ENCODE measurements at places on chromosomes 6 and 20.

DNA sequence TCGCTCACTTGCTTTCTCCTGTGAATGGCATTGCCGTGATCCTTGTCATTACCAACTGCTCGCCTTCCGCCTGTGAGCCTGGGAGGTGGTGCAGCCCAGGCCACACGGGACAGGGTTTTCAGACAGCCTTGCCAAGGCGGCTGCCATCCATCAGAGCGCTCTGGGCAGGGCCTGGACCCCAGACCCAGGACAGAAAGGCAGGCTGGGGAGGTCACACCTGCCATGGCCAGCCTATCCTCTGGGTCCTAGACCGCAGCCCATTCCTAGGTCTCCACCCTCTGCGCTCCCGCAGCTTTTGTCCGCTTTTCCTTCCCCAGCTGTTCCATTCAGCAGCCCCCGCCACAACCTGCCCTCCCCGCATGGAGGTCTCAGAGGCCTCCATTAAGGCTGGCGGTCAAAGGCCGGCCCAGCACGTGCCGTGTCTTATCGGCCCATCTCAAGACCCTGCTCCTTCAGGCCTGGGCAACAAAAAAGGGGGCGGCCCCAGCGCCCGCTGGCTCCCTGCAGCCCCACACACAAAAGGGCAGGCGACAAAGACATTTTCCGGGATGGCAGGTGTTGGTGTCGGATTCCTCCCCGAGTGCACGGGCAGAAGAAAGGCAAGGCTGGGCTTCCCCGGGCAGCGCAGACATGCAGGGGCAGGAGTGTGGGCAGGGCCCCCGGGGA, 28.1 kb downstream of the INSM1 start:
- DNase-seq = no peak

DNA sequence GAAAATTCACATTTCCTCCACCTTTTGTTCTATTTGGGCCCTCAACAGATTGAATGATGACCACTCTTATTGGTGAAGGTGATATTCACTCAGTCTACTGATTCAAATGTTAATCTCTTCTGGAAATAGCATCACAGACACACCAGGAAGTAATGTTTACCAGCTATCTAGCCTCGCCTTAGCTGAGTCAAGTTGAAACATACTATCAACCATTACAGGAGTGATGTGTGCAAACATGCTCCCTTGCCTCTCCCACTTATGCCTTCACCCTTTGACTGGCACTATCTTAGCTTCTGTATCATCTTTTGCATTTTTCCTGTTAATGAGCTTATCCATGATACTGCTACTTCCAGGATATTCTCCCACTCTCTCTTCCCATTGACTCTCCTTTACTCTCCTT, 191.9 kb downstream of the CENPW start:
- no peak for DNase-seq

DNA sequence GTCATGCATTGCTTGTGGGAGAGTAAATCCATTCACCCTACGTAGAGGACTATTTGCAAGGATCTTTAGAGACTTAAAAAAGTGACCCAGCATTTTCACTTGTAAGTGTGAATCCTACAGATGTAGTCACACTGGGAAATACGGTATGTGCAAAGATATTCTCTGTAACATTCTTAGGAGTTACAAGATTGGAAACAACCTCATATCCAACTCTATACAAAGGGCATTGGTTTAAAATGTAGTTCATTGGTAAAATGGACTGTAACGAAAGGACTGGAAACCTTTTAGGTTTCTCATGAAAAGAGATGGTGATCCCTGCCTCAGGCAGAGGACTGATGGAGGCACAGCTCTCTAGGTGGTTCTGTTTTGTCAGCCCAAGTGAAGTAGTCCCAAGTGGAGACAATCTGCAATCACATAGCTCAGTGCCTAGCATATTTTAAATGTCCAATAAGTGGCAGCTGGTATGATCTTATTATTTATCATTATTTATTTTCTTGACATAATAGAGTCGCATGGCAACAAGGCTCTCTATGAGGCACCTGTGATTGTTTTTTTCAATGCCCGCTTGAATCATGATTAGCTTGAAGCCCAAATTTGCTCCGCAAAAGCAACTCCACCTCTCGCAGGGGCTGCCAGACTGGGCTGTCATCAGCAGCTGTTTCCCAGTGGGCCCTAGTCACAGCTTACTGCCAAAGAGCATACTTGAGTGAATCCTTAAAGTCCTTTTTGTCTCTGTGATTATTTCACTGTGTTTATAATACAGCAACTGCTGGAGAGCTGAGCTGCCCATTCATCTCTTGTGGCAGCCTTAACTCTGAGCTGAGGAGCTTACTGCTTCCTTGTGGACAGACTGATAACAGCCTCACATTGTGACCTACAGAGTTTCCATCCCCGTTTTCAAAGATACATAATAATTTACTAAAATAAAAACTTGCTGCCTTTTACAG, 19.8 kb upstream of the ENPP1 start:
- DNase-seq = no peak

- DNase-seq = no peak
These were observed 222.9 kb upstream of the DEFB112 start for GRCh38 chr6:50272611-50273010.

DNA sequence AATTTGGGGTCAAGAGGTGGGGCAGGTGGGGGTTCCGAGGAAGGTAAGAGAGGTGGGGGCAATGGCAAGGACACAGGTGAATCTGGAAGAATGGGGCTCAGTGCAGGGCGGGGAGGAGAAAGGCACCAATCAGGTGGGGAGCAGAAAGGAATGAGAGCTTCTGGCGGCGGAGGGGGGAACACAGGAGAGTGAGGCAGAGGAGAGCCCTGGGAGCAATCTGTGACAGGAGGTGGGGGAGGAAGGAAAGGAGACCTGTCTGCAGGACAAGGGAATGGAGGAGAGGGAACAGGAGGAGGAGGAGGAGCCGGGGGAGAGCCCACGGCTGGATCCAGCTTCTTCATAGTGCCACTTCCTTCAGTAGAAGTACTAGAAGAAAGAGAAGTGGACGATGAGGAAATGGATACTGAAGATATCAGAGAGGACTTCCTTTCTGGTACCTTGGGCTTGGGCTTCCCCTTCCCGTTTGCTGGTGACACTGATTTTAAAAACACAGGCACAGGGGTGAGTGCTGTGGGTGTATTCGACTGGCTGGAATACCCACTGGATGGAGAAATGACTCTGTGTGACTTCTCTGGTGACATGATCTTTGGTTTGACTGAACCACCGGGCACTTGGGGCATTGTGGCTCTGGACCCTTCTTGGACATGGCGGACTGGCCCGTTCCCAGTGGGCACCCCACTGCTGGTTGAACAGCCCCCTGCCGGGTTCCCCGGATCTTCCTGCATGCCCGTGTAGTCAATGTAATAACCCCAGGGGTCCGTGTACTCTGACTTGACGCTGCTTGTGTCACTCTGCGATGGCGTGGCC, 27.4 kb downstream of the HEBP2 start:
- no peak for DNase-seq

DNA sequence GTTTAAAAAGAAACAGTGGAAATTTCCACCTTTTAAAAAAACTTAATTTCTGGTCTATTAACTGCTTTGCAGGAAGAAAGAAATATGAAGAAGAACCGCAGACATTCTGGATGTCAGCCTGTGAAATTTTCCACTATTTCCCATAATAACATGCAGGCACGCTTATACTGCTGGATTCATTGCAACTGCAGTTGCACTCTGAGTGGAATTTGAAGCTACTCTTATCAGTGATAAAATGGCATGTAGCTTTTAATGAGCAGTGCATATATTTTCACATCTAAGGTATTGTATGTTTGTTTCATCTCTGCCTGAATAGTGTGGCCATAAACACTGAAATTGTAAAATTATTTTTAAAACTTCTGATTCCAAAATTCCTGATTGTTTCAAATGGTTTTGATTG, 28.2 kb downstream of the NCOA3 start:
- no peak for DNase-seq

DNA sequence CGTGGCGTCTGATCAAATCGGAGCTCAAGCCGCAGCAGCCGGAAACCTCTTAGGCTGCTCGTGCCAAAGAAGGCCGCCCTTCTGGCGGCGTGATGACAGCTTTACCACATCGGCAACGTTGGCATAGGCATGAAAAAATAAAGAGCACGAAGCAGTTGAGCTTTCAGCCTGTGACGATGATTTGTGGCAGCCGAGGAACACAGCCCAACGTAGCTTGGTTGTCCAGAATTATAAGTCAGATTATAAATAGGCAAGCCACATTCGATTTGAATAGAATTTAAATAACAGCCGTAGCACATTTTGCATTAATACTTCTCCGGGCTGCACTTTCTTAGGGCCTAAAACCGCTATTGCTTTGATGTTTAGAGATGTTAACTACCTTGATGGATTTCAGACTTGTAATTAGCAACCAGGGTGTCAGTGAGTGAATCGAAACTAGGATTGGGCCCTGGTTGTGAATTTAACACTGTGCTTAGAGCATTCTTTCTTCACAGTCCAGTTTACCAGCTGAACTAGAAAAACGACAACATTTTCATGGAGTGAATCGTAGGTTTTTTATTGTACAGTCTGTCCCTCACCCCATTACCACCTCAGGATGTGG, 864 bp upstream of the BCLAF1 start:
- no peak for DNase-seq

DNA sequence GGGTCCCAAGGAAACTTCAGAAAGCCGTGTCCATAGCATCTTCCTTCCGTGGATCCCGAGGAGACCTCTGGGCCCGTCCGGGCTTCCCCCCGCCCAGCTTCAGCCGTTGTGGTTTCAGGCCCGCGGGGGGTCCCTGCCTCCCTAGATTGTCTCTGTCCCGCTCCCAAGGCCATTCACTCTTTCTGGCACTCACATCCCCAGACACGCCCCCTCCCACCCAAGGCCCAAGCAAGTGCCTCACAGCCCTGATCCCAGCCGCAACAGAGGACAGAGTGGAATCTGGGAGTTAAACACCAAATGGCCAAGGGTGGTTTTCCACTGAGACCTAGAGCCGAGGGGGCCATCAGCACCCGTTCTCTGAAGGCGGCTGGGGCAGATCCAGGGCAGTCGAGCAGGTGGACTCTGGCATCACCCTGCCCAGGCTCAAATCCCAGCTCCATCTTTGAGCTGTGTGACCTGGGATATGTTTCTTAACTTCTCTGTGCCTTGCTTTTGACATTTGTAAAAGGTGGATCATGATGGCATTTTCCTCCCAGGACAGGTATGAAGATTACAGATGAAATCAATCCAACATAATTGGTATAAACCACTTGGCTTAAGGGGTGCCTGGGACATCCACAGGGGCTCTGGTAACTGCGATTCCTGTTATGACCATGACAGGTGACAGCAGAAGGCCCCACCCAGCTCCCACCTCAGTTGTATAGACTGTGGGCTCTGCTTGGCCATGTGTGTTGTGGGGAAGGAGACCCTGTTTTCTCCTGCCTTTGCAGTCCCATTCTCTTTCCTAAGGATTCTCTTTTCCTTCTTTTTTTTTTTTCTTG, 48.1 kb downstream of the CTCFL start:
- no peak for DNase-seq

- DNase-seq = no peak
These were observed 3.1 kb downstream of the ZHX3 start for GRCh38 chr20:41314386-41314785.

- DNase-seq = no peak
These were observed 266.0 kb upstream of the NT5E start for GRCh38 chr6:85183841-85184240.

DNA sequence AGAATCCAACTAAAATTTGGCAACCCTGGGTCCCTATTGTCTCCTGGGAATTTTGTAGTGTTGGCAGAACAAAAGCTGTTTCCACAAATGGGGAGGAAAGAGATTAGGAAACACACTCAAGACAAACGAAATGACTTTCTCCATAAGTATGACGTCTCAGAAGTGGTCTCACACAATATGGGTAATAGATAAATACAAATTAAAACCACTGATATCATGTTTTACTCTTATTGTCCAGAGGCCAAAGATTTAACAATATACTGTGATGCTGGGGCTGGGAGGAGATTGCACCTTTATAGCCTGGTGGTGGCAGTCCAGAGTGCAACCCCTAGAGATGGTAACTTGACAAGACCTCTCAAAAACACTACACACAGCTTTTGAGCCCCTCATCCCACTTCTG, 18.6 kb downstream of the FKBP1A start:
- DNase-seq = no peak

DNA sequence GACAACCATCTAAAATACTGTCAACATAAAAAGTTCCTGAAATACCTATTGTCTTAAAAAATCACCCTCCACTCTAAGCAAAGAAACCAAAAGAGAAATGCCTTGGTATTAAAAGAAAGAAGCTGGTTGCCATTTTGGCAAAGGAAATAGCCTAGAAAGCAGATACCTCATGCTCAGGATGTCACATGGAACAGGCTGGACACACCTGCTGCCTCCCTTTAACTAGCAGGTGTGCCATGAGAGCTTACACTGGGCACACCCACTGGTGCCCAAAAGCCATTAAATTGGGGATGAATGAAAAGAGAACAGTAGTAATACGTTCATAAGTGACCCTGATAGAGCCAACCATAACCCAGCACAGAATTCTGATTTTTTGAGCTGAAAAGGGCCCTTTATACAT, 1.5 kb downstream of the SLC23A2 start:
- DNase-seq = no peak

DNA sequence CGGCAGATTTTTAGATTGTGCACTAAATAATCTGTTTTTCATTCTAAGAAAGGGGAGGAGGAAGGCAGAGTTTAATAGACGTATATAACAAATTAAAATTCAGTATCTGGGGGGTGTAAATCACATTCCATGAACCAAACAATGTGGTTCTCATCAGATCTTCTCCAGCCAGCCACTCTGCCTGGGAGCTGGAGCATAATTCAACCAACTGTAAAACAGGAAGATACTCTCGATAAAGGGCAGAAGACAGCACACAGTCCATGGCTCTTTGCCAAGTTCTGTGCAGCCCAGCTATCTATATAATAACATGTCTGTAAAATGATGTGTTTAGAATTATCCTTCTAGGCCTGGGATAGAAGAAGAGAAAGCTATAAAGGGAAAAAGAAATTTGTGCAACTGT, 289.9 kb upstream of the ZFP64 start:
- DNase-seq = no peak

GRCh38 chr6:95083506-95083905, 493.8 kb upstream of the MANEA start:
- DNase-seq = no peak

- DNase-seq = no peak
These were observed 307 bp downstream of the RANBP9 start for GRCh38 chr6:13711324-13711732.

DNA sequence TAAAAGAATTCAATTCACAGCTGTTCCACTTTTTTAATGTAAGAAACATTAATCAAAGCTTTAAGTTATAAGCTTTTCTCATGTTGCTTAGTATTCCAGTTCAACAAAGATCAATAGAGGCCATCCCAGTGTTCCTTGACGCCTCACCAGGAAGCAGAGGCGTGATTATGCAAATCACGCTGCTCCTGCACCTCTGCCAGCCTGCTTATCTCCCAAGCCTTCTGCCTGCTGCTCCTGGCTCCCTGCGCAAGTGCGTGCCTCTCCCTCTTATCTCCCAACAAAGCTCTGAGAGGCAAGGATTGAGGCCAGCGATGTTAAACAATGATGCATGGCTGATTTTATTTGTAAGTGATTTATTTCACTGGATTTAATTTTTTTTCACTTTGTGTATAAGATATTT, 42.8 kb downstream of the INSM1 start:
- DNase-seq = peak; percentile 15

GRCh38 chr20:63966172-63966943, 3.4 kb downstream of the ZNF512B start:
- no peak for DNase-seq

GRCh38 chr20:58328836-58329235, 19.3 kb downstream of the RAB22A start:
- no peak for DNase-seq
